Fibroblast of skin of back (primary cell): ENCODE measurements at places on chromosomes 5 and 9.
A peak's percentile ranks its signal among the peaks of the same experiment; 100 is the strongest.

DNA sequence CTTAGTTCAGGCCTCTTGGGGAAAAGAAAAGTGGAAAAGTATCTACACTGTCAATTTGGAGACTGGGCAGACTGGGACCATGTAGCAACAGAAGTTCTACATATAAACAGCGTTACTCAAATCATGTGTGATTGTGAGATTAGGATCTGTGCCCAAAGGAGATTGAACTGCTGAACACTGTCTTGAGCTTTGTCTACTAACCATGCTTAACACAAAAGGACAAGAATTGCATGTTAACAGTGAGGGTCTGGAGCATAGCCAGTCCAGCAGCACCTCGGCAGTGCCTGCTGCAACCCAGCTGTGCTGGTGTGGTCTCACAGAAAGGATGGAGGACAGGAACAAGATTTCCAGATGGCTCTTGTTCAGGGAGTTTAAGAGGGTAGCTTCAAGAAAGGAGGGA is 5.7 kb downstream of the PAM start:
- DNase-seq = no peak

GRCh38 chr9:37511016-37512010 is 25.6 kb downstream of the POLR1E start:
- no peak for DNase-seq

DNA sequence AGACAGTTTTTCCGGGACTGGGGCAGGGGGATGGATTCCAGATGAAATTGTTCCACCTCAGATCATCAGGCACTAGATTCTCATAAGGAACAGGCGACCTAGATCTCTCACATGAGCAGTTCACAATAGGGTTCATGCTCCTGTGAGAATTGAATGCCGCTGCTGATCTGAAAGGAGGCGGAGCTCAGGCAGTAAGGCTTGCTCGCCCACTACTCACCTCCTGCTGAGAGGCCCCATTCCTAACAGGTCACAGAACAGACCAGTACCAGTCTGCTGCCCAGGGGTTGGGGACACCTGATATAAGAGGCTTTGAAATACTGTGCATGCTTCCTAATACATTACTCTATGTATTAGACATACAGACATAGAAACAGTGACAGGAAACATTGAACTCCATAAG is 41.1 kb downstream of the PTPRD start:
- no peak for DNase-seq

DNA sequence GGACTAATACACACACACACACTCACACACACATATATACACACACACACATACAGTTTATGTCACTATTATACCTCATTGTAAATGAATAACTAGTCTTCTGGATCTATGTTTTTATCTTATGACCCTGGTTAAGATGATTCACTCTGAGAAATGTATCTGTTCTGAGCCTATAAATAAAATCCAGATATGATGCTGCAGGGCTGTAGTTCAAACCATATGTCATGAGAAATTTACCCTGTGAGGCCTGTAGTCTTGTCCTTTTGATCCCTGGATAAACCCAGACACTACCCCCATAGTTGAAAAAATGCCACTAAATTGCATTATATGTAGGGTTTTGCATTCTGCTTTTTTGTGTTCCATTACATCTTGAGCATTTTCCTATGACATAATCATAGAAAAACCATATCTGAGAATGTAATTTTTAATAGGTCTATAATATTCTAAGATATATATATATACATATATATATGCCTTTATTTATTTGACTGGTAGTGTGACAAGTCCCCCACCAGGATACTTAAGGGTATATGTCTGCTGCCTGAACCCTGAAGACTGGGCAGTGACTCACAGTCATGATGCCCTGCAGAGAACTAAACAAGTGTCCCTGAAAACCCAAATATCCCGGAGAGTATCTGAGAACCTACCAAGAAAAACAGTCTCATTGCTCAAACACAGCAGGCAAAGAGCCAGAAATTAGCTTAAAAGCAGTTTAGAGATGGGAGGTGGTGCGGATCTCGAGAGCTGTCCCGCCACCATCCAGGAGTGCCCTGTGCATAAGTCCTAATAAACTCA is 18.4 kb upstream of the ALDOB start:
- peak; percentile 79 for DNase-seq

DNA sequence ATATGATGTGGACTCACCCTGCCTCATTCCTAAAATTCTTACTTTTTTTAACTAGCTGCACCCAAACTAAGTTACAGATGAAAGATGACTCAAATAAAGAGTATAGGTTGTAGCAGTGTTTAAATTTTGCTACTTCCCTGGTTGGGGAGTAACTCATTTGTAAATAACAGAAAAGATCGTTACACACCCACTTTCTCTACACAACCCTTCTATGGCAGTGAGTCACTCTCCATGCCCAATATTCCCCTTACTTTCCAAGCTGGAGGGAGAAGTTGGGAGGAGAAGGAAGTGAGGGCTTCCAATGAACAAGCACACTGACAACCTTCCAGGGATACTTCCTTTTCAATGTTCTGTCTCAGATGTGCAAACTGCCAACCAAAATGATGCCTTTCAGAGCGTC is 1.9 kb downstream of the RASEF start:
- DNase-seq = no peak

GRCh38 chr5:148641735-148642134 is 12.6 kb downstream of the HTR4 start:
- no peak for DNase-seq

- peak; percentile 87 for DNase-seq
Measured at GRCh38 chr9:86741311-86742208, 205.7 kb downstream of the GAS1 start.

GRCh38 chr5:152142840-152143469 is 218.3 kb upstream of the GLRA1 start:
- DNase-seq = peak; percentile 51

DNA sequence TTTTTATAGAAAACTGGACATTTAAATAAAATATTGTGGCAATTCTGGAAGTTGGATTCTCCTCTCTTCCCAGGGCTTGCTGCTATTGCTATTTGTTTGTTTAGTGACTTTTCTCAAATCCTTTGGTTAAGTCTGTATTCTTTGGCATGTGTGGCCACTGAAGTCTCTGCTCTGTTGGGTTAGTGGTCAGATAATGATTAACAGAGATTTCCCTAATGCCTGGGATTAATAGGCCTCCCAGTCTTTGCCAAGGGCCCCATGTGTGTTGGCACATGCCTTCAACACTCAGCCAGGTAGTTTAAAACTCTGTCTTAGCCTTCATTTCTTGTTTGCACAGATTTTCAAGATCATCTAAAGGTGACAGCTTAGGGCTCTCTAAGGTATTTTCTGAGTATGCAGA is 92.8 kb upstream of the EPB41L4A start:
- DNase-seq = no peak

GRCh38 chr5:78797936-78798672 is 149.5 kb upstream of the LHFPL2 start:
- DNase-seq = peak; percentile 68

- DNase-seq = no peak
Measured at GRCh38 chr5:139406963-139407362, 3.1 kb upstream of the SPATA24 start.

GRCh38 chr5:115388240-115388639 is 91.8 kb upstream of the CCDC112 start:
- no peak for DNase-seq

DNA sequence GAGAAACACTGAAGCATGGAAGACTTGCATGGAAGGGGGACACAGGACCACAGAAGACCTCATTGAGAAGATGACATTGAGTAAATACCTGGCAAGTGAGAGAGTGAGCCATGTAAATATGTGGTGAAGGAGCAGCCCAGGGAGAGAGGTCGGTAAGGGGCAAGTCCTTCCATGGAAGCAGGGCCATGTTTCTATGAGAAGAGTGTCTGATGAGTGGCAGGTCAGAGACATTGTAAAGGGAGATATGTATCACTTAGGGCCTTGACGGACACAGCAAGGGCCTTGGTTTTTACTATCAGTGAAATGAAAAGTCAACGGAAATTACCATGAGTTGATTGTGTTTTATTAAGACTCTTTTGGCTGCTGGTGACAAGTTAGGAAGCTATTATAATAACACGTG is 336.4 kb downstream of the PLK2 start:
- no peak for DNase-seq
